HT1080 (cell line): ENCODE measurements at places on chromosomes 12 and 14. TPM values are rescaled to one million over a fixed set of nuclear protein-coding genes. Genes with fewer than 3 reads are reported as not detected.
A peak's percentile ranks its signal among the peaks of the same experiment; 100 is the strongest.

DNA sequence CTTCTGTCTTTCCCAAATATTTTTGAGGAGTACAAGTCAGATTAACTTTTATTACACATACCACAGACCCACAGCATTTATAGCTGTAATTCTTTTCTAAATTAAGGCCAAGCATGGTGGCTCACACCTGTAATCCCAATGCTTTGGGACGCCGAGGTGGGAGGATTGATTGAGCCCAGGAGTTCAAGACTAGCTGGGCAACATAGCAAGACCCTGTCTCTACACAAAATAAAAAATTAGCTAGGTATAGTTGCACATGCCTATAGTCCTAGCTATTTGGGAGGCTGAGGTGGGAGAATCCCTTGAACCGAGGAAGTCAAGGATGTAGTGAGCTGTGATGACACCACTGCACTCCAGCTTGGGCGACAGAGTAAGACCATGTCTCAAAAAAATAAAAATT lies 7.0 kb downstream of the DUSP16 start:
- no peak for DNase-seq

DNA sequence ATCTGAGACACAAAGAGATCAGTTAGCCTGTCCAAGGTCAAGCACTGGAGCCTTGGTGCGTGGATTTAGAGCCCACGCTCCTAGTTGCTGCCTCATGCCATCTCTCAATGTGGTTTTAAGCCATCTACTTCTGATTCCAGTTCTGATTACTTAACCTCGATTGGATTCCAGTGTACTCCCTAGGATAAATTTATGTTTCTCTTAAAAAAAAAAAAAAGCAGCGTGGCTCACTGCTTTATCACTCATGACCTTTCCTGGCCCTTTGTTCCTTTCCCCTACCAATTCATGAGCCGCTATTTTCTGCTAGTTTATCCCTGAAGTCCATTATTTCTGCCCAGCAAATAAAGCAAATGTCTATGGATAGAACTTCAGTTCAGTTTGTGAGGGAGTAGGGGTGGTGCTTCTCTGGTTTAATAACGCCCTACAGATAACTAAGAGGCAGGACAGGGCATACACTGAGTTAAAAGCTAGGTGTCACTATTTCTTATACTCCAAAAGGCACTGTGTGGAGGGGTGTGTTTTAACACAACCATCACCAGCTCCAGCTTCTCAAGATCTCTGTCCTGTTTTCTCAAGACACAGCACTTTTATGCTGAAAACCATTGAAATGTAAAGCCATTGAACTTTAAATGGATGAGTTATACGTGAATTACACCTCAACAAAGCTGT lies 9.8 kb upstream of the PARP11 start:
- DNase-seq = peak; percentile 23

DNA sequence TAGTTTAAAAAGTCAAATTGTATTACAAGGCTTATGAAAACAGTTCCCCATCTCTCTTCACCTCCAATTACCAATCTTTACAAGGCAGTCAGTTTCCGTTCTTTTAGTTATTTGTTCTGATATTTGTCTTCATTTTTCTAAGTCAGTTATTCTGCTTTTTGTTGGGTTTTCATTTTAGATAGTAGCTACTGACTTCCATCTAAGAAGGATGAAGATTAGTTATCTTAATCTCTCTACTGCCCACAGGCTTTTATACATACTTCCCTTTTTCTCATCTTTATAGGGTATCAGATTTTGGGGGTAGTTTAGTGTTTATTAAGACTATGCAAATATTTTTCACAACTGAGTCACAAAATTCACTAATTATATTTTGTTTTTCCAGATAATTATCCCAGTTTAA lies 38.4 kb downstream of the FRS2 start:
- no peak for DNase-seq

- no peak for DNase-seq
Observed at GRCh38 chr12:49969027-49969426, 3.7 kb upstream of the AQP6 start.

CCDC184 gene
- total RNA-seq = 0.19 and 0.40 TPM in 2 replicates

GRCh38 chr14:29868000-29868399 lies 59.6 kb downstream of the PRKD1 start:
- no peak for DNase-seq

DNA sequence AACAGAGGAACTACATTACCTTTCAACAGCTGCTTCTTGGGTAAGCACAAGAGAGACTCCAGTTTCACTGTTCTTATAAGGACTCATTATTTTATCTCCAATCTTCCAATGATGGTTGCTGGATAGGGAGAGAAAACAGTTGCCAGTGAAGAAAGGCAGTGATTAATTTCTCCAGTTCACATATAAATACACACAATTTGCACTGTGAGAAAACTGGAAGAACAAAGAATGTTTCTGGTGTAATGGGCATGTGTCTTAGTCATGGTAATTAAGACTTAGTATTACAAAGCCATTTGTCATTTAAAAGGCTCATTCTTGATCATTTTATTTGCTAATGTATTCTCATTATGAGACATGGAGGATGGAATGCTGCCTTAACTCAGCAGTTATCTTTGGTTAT lies 78.0 kb upstream of the FAR2 start:
- no peak for DNase-seq

- DNase-seq = peak; percentile 41
Observed at GRCh38 chr14:65880507-65880906, 468.0 kb downstream of the FUT8 start.

SLC15A4 gene
- total RNA-seq = 22.8 and 29.7 TPM in 2 replicates

DNA sequence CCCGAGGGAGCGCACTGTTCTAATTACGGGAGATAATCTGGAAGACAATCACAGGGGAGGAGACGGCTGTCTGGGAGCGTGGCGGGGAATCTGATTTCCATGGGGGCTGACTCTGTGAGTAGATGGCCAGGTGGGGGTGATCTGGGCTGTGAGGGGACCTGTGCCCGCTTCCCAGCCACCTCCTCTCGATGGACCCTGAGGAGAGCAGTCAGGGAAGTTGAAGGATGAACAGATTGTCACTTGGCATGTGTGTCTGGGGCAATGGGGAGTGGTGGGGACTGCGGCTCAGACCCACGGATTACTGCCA lies 22.6 kb downstream of the GALNT9 start:
- no peak for DNase-seq

GRCh38 chr12:23290627-23291330 lies 658.7 kb downstream of the SOX5 start:
- no peak for DNase-seq

BDKRB2 gene
- total RNA-seq = 0.03 TPM in 1 of 2 replicates, not detected in the other

GRCh38 chr12:26268841-26269561 lies 73.6 kb downstream of the SSPN start:
- no peak for DNase-seq

GRCh38 chr14:61889914-61890351 lies 127.7 kb downstream of the SNAPC1 start:
- no peak for DNase-seq

DNA sequence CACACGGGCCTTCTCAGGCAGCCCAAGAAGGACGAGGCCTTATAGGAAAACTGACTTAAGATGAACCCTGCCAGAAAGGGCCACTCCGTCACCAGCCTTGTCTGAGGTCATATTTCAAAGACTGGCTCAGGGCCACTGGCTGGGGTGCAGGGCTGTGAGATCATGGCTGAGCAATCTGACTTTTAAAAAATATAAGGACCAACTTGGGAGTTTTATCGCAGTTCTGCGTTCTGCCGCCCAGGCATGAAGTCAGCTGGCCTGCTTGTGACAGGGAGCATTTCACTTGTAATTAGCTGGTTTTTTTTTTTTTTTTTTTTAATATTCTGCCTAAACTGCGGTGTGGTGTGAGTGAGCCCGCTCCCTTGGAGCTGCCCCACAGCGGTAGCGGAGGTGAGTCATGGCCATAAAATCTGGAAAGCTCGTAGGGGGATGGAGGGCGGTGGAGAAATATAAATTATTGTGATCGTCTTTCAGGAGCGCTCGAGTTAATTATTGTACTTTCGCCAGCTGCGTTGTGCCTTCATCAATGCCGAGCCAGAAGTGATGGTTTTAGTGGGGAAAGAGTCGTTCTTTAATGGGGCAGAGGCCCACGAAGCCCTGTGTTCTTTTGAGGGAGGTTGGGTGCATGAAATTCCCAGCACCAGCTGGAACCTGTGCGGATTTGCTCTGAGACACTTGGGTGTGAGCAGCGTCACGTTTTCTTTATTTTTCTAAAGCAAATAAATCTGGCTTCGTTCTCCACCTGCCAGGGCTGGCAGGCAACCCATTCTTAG lies 231.9 kb downstream of the C12orf75 start:
- DNase-seq = peak; percentile 93

EXOC3L4 gene
- total RNA-seq = not detected in 2 replicates

ARHGAP9 gene
- total RNA-seq = 2.2 and 3.3 TPM in 2 replicates

- DNase-seq = no peak
Observed at GRCh38 chr12:80830533-80831088, 107.1 kb downstream of the LIN7A start.

DNA sequence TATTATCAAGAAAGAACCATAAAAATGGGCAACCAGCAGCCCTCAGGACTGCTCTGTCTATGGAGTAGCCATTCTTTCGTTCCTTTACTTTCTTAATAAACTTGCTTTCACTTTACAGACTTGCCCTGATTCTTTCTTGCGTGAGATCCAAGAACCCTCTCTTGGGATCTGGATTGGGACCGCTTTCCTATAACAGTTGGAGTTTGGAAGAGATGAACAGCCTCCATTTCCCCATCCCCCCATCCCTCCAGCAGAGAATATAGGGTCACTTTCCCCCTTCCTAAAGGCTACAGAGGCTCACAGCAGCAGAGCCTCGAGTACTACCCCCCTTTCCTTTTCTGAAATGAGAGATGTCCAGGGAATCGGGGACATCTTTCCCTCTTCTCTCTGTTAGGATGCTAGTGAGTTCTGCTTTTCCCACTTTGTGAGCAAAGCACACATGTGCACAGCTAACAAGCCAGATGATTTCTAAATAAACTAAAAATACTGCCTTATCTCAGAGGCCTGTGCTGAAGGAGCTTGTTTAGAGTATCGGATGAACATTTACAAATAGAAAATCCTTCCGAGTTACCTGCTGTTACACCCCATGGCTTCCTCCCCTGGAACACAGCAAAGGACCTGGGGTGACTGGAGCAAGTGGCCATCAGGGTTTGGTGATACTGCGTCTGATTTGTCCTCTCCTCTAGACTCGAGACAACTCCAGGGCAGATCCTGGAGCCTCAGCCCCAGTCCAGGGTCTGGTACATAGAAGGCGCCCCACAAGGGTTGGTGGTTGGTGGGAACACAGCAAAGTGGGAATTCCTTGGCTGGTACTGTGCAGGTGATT lies 144.2 kb downstream of the SLC38A6 start:
- no peak for DNase-seq

DNA sequence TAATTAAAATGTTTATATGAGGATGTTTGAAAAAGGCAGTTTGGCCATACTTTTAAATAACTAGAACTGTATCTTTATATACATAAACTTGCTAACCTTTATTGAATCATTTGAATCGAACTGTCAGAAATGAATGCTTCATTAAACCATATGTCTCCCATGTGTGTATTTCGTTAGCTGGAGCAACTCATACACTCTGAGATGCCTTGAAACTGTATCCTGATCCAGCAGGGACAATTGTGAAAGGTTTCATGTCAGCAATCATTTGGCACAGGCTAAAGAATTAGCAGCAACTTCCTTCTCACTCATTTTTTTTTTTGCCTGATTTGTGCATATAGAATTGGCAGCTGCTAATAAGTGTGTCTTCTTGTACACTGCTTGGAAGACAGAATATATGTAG lies 109.9 kb downstream of the NAV3 start:
- peak; percentile 53 for DNase-seq

- DNase-seq = no peak
Observed at GRCh38 chr12:6264402-6265037, 46.0 kb upstream of the PLEKHG6 start.

DNA sequence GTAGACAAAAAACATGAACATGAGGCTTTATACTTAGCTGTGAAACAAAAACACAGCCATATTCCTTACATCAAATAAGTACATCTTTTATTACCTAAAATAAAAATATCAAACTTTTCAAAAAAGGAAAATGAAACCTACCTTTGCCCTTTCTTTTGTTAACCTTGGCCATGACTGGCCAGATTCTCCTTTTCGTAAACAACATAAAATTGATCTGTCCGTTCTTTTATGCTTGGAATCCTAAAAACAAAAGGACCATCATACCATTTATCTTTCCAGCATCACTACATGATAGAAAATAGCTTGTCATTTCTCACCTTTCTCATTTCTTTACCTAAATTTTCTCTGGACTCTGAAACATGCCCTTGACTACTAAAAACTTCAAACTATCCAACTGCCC lies 16.5 kb downstream of the PTGES3 start:
- no peak for DNase-seq

DNA sequence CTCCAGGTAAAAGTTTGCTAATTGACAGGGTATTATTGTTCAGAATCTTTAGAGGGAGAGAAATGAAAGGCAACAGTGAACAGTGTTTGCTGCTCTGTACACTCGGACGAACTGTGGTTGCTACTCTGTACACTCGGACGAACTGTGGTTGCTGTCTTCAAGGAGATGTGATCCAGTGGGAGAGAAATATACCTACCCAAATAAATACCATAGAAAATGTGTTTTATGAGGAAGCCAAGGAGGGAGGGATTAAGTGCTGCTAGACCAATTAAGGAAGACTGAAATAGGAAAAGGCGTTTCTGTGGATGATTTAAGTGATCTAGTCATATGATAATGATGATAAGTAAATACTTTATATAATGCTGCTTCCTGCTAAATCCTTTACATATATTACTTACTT lies 2.7 kb downstream of the STK38L start:
- peak; percentile 22 for DNase-seq

DNA sequence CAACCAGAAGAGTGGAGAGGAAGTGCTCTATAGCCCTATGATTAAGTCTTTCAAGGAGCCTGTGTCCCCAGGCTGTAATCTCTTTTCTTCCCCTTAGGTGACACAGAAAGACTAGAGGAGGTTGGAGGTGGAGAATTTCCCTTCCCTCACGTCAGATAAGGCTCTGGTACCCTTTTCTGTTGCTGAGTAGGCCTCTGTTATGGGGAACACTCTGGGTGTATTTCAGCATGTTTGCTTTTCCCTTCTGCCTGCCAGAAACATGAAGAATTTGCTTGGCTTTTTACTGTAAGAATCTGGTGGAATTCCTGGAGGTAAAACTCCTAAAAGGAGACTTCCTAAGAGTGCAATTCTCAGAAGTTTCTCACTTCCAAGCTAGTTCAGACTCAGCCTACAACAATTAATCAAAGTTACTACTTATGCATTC lies 58.3 kb downstream of the SIX1 start:
- no peak for DNase-seq

GRCh38 chr12:12993367-12993766 lies 6.7 kb downstream of the HEBP1 start:
- no peak for DNase-seq

GRCh38 chr12:40144023-40144422 lies 38.1 kb upstream of the SLC2A13 start:
- DNase-seq = no peak

GRCh38 chr12:65139389-65139788 lies 18.3 kb upstream of the WIF1 start:
- no peak for DNase-seq

- DNase-seq = no peak
Observed at GRCh38 chr14:101000711-101001250, 97.3 kb upstream of the RTL1 start.

BCL7A gene
- 7.2 and 10.3 TPM in 2 replicates for total RNA-seq

- DNase-seq = no peak
Observed at GRCh38 chr12:25455696-25456095, 97.4 kb downstream of the LMNTD1 start.
